ENCODE measurements at places on chromosomes 7 and 10.

GRCh38 chr7:159064121-159064815 lies 80.4 kb downstream of the VIPR2 start:
- no peak for DNase-seq

DNA sequence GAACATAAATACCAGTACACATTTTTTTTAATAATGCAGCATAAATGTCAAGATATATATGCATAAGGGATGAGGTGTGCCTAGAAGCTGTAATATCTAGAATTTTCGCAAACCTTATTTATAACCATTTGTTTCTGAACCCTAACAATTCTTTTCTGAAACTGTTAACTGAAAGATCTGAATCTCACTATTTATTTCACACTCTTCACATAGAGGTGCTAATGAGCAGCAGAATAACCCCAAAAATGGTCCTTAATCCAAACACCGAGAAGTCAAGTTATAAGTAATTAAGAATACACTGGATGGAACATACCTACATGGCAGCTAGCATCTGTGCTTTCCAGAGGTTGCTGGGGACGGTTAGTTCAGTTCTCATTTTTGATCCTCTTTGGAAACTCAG lies 742.0 kb downstream of the AUTS2 start:
- DNase-seq, result no peak

DNA sequence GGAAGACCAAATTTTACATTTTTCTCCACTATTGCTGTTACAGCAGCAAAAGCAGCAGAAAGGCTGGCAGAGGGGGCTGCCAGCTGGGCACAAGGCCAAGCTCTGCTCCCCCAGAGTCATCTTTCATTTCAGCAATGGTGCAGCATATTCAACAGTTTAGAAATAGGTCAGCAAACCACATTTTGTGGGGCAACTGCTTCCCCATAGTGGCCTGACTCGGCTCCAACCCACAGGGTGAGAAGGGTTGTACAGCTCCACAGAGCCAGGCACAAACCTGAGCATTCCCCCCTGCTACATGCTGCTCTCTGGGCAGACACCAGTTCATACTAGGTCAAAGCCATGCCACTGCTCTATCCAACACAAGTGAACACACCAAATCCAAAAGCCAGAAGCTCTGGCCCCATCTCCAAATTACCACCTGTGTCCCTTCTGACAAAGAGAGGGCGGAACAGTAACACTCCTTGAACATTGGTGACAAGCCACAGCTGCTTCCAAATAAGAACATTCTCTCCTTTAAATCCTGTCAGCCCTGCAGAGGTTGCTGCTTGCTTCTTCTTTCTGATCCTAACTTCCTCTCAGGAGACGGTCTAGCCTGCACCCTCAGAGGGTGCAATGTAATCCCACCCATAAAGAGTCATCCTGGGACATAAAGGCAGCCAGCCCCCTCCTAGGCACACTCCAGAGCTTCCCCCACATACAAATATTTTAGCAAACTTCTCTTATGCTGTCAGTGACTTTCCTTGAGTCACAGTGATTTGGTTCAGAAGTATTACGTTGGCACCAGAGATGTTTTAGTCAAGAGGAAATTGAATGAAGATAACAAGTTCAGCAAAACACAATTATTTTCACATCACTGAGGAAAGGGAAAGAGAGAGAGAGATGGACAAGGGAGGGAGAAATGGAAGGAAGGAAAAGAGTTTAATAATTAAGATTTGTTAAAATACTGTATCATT lies 39.0 kb upstream of the SLIT1 start:
- DNase-seq, result no peak

DNA sequence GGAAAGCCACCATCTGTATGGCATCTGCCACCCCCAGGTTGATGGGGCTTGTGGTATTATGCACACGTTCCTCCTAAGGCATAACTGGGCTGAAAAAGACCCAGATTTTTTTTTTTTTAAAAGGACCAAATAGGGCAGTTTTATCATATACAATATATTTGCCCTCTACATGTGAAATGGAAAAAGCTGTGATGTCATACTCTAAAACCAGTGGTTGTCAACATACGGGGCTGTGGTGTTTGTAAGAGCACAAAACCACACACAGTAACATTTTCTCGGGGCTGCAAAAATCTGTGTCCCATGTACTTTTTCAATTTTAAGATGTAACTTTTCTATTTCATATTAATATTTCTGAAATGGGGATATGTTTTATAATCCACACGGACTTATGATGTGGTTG lies 34.9 kb downstream of the FAM171A1 start:
- DNase-seq, result no peak

DNA sequence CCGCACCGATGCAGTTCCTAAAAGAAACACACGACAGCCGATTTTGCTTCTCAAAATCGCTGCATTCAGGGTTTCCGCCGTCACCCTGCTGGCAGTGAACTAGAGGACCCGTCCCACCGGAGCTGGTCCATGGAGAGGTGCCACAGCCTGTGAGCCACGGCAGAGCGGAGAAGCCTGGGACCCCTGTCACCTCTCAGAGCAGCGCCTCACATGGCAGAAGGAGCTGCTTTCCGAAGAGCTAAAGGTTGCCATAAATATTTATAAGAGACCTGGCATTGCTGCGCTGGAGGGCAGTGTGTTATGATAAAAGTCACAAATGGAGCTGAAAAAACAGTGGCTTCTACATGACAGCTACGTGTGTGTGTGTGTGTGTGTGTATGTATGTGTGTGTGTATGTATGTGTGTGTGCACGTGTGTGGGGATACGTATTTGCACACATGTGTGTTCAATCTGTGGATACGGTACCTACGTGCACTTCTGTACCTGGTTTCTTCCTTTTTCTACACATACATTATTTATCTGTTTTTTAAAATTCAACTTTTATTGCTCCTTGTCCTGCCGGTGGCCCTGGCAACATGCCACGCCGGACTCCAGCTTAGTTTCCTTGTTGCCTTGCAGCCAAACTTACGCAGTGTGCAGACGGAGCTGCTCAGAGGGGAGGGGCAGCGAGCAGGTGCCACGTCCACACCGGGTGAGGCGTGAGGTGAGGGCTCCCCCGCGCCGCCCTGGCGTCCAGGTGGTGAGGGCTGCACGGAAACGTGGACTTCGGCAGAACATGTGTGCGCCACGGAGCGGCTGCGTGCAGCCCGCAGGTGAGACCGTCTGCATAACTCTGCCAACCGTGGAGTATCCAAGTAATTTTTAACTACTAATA lies 115.2 kb upstream of the PITRM1 start:
- no peak for DNase-seq

DNA sequence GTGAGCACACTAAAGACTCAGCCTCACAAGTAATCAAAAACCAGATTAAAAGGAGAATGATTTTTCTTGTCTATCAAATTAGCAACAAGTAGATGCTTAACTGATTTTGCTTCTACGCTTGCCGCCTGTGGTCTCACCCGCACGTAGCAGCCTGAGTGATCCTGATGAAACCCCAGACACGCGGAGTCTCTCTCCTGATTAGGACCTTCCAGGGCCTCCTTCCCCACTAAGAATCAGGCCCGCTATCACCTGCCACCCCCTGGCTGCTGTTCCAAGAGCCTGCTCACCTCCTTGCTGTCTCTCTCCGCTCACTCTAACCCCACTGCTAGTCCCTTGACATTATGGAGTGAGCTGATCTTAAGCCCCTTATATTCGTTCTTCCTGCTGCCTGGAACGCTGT lies 325.9 kb upstream of the NRP1 start:
- no peak for DNase-seq
